ENCODE measurements at places on chromosomes 12 and 14. TPM values are rescaled to one million over a fixed set of nuclear protein-coding genes. Genes with fewer than 3 reads are reported as not detected.

DNA sequence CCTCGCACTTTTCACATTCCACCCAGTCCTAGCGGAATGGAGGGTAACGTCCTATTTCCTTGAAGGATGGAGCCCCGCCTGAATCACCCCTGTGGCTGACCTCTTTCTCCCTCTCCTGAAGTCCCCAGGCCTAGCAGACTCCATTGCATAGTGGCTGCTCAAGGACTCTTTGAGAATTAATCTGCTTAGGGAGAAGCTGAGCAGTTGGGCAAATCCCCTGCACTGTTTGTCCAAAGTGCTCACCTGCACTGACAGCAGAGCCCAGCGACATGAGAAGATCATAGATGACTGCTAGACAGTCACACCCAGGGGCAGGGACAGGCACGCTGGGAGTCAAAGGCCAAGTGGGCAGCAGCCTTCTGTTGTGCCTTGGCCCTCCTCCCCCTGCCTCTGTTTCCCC lies 37.7 kb upstream of the DICER1 start:
- no peak for DNase-seq

DNA sequence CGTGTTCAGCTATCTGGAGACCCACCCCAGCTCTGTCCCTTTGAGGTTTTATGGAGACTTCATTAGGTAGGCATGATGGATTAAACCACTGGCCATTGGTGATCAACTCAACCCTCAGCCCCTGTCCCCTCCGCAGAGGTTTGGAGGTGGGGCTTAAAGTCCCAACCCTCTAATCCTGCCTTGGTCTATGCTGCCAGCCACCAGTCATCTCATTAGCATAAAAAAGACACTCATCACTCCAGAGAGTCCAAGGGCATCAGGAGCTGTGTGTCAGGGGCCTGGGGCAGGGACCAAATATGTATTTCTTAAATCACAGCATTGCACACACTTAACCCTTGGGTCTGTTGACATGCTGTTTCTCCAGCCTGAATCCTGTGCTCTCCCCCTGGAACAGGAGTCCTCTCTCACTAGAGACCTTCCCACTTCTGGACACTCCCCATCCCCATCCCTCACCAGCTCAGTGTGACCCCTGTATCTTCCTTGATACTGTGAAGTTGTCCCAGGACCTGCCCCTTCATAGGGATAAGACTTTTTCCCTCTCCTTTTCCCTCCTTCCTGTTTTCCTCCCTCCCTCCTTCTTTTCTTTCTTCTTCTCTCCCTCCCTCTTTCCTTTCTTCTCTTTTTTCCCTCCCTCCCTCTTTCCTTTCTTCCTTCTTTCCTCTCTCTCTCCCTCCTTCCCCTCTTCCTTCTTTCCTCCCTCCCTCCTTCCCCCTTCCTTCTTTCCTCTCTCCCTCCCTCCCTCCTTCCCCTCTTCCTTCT lies 54.7 kb upstream of the CLMN start:
- no peak for DNase-seq

GRCh38 chr14:33475623-33476022 lies 475.3 kb downstream of the EGLN3 start:
- peak; percentile 47 for DNase-seq

DNA sequence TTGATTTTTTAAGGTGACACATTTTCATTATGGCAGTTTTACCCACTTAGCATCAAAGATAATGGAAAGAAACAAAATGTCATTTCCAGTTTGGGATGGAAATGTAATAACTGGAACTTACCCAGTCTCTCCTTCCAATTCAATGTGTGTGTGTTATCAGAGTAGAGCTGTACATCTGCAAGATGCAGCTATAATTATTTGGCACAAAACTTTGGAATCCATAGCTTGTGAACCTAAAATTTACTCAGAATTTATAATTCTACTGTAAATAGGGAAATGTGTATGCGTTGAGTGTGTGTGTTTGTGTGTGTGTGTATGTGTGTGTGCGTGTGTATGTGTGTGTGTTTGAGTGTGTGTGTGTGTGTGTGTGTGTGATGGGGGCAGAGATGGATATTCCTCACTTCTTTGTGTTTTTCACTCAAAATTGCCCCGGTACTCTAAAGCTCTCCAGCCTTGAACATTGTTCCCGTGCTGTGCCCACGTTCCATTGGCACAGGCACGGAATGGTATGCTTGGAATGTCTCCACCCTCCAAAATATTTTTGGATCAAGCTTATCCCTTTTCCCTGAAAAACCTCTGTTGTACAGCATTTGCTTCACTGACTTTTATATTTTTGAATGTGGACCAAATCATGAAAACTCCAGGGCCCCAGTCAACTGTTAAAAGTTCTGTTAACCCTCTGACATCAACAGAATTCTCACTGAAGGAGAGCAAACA lies 150.2 kb upstream of the BMP4 start:
- no peak for DNase-seq

DNA sequence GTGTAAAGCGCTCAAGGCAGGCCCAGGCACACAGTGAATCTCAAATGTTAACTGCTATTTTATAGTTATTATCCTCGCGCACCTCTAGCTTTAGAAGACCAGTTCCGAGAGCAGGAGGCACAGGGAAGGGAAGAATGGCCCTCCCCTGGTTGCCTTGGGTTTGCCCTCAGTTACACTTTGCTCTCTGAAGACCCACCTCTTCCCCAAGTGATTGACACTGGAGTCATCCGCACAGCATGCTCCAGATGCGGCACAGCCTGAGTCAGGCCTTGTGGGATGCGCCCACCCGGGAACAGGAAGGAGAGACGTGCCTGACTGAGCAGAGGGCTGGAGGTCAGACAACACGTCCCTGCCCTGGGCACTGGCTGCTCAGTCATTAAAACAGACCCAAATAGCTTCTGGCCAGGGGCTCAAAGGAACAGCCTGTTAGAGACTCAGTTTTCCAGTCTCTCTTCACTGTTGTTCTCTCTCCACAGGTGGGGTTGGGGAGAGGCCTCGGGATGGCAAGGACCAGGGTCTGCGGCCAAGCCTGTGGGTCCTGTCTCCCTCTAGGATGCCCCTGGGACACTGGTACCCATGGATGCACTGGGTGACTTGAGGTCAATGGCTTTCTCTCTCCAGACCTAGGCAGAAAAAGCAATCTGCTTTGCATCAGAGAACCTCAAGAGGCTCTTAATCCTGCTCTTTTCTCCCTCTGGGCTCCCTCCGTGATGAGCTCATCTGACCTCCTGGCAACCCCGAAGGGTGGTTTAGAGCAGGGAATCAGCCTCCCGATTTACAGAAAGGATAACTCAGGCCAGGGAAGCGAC lies 13.6 kb upstream of the MLXIP start:
- DNase-seq = peak; percentile 60

GRCh38 chr12:9040484-9041186 lies 51.3 kb downstream of the KLRG1 start:
- no peak for DNase-seq

GRCh38 chr12:67811437-67812361 lies 163.2 kb downstream of the DYRK2 start:
- no peak for DNase-seq

DNA sequence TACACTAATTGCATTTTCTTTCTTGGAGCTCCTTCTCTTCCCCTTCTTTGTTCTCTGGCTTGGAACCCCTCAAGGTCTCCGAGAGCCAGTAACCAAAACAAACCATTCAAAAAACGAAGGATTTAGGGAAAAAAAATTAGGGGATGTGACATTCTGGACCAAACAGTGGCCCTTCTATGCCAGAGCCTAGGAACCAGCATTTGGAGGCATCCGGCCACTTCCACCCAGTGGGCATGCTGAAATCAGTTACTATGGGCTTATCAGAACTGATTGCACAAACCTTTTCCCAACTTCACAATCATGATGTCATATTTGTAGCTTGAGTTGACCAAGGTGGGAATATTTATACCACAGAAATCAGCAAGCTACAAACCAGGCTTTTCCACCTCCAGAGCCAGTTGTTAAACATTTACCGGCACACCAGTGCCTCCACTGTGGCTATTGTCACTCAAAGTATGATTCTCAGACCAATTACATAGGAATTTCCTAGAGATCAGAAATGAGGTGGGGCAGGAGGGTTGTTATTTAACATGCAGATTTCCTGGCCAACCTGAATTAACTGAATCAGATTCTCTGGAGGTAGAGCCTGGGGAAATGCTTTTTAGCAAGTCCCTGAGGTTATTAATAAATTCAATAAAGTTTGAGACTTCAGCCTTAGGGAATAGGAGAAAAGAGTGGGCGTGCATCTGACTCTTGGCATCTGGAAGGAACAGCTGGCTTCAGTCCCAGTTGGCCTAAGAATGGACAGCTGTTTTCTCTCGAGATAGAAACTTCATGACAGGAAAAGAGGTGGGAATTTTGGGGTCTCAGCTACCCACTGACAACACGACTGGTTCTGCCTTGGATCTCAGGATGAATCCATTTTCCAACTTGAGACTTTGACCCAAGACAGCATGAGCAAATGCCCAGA lies 273.9 kb downstream of the ZFP36L1 start:
- no peak for DNase-seq

DNA sequence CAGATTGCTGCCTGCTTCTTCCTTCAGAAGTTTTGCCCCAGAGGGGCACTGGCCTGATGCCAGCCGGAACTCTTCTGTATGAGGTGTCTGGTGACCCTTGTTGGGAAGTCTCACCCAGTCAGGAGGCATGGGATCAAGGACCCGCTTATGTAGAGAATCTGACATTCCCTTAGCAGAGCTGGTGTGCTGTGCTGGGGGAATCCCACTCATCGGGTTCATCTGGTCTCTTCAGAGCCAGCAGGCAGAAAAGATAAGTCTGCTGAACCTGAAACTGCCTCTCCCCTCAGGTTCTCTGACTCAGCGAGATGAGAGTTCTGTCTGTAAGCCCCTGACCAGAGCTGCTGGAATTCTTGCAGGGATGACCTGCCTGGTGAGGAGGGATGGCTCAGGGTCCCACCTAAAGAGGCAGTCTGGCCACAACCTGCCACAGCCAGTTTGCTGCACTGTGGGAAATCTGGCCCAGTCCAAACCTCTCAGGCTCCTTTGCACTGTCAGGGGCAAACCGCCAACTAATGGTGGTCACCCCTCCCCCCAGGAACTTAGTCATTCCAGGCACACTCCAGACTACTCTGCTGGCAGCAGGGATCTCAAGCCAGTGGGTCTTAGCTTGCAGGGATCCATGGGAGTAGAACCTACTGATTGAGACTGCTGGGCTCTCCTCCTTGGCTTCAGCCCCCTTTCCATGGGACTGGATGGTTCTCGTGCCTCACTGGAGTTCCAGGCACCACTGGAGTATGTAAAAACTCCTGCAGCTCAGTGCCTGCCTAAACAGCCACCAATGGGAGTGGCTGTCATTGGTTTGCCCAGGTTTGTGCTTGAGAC lies 4.1 kb downstream of the CLEC2D start:
- DNase-seq = peak; percentile 88

GRCh38 chr12:70154960-70155589 lies 88.2 kb upstream of the CNOT2 start:
- no peak for DNase-seq

DNA sequence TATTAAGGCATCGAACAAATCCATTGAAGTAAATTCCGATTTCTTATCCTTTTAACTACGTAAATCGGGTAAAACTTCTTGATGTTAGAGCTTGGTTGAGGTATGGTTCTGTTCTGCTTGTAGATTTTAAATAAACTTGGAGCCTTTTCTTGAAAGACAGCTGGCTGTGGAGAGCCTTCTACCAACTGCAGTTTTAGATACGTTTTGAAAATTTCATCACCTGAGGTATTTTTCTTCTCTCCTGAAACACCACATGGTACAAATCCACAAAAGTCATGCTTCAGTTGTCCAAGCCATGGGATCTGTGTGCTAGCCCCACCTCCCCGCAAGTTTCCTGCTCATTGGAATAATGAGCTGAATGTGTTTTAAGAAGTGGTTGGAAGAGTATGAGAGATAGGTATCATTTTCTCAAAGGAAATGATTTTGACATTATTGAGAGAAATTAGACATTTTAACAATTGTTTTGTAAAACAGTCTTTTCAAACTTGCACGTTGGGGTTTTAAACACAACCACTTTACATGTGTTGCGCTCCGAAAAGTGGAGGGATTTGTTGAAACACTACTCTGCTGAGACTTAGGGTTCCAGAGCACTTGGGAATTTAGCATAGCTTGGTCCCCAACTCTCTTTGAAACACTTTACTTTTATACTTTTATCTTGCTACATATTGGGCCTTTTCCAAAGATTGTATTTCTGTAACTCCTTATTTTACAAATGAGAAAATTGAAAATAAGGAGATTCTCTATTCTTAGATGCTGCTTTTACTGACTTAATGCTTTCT lies 1.4 kb downstream of the PPM1A start:
- peak; percentile 67 for DNase-seq

GRCh38 chr12:45587012-45587411 lies 142.5 kb upstream of the ARID2 start:
- no peak for DNase-seq

GRCh38 chr12:53967421-53967925 lies 5.5 kb upstream of the HOXC11 start:
- DNase-seq = no peak

DNA sequence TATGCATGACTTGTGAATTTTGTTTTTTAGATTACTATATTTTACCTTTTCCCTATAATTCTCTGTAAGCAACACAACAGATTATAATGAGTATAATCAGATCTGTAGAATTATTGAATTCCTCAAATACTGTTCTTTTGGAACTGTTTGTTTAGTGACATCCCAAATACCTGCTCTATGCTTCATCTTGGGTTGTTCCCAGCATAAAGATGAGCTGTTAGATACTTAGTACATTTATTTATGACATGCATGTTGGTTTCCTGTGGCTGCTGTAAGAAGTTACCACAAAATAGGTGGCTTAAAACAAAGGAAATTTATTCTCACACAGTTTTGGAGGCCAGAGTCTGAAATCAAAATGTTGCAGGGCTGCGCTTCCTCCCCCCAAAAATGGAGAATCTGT lies 78.4 kb downstream of the PTPRR start:
- DNase-seq = no peak

GRCh38 chr14:100320157-100320856 lies 2.8 kb upstream of the SLC25A47 start:
- no peak for DNase-seq

DNA sequence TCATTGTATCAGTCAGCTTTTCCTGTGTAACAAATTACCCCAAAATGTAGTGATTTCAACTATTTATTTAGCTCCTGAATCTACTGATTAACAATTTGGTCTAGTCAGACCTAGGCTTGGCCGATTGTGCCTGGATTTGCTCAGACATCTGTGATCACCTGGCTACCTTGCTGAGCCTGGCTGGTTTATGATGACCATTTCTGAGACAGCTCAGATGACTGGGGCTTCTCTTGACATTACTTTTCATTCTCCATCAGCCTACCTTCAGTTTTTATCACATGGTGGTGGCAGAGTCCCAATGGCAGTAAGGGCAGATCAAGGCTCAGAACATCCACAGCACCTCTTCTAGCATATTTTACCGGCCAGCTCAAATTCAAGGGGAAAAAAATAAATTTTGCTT lies 286.3 kb downstream of the BTG1 start:
- no peak for DNase-seq

GRCh38 chr12:106281804-106282203 lies 20.7 kb upstream of the TCP11L2 start:
- no peak for DNase-seq

- no peak for DNase-seq
These were observed 207.9 kb upstream of the TMEM260 start for GRCh38 chr14:56371737-56372136.

- DNase-seq = no peak
These were observed 8.4 kb downstream of the FBXO33 start for GRCh38 chr14:39423793-39424192.

Gene COX14
- 60.3 TPM for total RNA-seq

Gene PROX2
- total RNA-seq = not detected

Gene VDR
- 1.4 TPM for total RNA-seq

Gene SAMD4A
- 18.0 TPM for total RNA-seq

Gene LARP4
- total RNA-seq = 44.7 TPM

Gene AICDA
- 1.1 TPM for total RNA-seq

Gene NFE2
- total RNA-seq = not detected

Gene SRRM4
- not detected for total RNA-seq

Gene ISM2
- total RNA-seq = 0.79 TPM

Gene TAS2R19
- 0.55 TPM for total RNA-seq

Gene CBLN3
- total RNA-seq = 0.24 TPM

Gene MORN3
- not detected for total RNA-seq

All from SK-MEL-5 (cell line).